ENCODE measurements at places on chromosomes 1 and 21.
A peak's percentile ranks its signal among the peaks of the same experiment; 100 is the strongest.

GRCh38 chr1:7694600-7695496 is 76.2 kb upstream of the VAMP3 start:
- DNase-seq = no peak

DNA sequence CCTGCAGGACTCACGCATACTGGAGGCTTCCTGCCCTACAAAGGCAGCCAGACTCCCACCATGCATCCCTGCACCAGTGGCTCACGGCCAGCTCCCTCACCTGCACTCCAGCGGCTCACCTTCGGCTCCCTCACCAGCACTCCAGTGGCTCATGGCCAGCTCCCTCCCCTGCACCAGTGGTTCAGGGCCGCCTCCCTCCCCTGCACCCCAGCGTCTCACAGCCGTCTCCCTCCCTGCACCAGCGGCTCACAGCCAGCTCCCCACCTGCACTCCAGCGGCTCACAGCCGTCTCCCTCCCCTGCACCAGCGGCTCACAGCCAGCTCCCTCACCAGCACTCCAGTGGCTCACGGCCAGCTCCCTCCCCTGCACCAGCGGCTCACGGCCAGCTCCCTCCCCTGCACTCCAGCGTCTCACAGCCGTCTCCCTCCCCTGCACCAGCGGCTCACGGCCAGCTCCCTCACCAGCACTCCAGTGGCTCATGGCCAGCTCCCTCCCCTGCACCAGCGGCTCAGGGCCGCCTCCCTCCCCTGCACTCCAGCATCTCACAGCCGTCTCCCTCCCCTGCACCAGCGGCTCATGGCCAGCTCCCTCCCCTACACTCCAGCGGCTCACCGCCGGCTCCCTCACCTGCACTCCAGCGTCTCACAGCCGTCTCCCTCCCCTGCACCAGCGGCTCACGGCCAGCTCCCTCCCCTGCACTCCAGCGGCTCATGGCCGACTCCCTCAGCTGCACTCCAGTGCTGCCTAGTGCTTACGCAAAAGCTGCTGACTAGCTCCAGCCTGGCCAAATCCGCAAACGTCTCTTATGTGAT is 324.5 kb downstream of the NPHP4 start:
- no peak for DNase-seq

GRCh38 chr1:14498839-14499238 is 99.6 kb upstream of the KAZN start:
- no peak for DNase-seq

GRCh38 chr1:110485725-110486124 is 33.2 kb downstream of the KCNA10 start:
- DNase-seq = no peak

GRCh38 chr1:116825720-116826438 is 71.6 kb downstream of the CD2 start:
- peak; percentile 37 for DNase-seq
